ENCODE measurements at places on chromosomes 3 and 15.

GRCh38 chr3:18024715-18025114 is 282.3 kb upstream of the TBC1D5 start:
- DNase-seq = no peak

GRCh38 chr3:23075496-23075895 is 127.6 kb upstream of the UBE2E2 start:
- DNase-seq = no peak

DNA sequence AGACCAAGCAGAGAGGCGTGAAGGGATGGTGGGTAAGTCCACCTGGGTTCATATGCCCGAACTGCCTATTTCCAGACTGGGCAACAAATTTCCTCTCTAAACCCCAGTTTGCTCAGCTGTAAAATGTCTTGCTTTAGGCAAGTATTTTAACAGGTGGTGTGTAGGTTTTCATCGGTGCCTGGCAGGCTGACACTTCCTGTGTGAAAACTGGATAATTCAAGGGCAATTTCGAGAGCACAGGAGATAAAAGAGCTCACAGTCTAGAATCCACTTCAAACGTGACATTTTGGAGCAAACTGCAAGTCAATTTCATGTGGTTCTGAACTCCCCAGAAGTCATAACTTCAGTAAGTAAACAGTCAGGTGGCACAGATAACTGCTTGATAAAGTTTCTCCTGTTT is 112.2 kb downstream of the OXNAD1 start:
- DNase-seq = no peak

DNA sequence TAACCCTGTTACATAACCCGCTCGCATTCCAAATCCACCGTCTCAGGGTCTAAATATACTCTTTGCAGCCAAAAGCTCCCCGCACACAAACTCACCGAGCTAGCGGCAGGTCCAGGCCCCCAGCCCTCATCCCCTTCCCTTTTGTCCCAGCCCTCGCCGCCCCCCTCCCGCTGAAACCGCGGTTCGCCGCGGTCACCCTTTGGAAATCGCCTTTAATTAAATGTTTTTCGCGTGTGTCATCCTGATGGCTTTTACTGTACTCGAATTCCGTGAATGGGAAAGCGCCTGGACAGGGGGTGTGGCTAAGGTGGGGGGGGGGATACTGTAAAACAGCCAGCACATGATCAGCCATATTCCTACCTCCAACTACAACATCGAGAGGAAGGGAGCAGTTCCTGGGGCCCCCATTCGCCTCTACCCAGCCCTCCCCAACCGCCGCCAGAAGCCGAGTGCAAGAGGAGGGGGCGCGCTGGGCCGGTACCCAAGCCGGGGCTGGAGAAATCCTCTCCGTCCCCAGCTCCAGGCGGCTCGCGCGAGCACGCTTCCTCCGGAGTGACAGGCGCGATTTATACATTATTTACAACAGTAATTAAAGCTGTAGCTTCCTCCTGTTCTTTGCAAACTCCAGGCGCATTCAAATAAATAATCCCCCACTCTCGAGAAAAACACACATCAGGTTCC is 1.7 kb downstream of the RORA start:
- peak; percentile 34 for DNase-seq

GRCh38 chr3:33467786-33468185 is 27.6 kb upstream of the UBP1 start:
- DNase-seq = no peak

- DNase-seq = no peak
Observed at GRCh38 chr3:10648181-10648580, 142.8 kb upstream of the ATP2B2 start.

GRCh38 chr3:17387108-17387507 is 355.3 kb downstream of the TBC1D5 start:
- no peak for DNase-seq

DNA sequence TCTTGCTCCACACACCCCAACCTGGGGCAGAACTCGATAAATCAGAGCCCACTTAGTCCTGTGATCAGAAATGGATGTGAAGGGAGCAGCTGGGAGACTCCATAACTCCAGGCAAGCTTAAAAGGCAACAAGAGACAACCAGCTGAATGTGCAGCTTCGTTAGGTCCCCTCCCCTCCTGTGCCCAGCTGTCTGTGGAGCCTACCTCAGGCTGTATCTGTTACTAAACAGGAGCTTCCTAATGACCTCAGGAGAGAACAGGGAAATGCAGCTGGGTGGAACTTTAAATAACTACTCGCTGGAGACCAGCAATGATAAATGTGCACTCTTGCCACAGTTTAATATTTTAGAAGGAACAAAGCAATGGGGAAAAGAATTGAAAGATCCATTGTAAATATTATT is 25.9 kb downstream of the SLC9A9 start:
- DNase-seq = no peak
